ENCODE measurements at places on chromosomes 4 and X.

DNA sequence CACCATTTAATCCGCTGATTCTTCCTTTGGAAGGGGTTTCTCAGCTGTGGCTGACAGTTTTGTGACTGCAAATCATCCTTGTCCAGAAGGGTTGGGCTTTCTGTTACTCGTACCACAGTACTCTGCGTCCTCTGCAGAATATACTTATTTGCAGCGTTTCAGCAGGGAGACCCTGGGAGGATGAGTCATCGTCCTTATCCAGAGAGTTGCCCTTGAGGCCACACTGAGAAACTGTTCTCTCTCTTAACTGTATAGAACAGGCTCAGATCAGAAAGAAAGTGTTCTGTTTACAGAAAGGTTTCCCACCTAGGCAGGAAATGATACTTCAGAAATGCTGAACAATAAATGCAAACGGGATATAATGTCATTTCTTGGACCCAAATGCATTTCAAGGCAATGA is 47.8 kb upstream of the DDX53 start:
- peak; percentile 20 for DNase-seq

DNA sequence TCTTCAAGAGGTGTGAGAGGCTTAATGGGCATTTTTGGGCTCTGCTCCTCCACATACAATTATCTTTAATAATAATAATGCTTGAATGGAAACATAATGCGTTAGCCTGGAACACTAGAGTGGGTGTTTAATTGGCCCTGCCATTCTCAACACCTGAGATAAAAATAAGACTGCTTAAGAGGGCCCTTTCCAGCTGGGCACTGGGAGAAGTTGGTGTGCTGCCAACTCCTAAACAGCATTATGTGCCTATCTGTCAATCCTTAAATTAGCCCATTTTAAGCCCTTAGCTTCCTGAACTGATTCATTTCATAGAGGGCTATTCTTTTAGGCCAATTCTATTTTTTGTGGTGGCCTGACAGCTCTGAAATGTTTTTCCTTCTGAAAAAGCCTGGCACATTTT is 211.1 kb upstream of the ZIC3 start:
- DNase-seq: no peak

- peak; percentile 39 for DNase-seq
Measured at GRCh38 chr4:53854991-53855568, 209.3 kb downstream of the CHIC2 start.

GRCh38 chr4:153939570-153939969 is 150.7 kb upstream of the SFRP2 start:
- DNase-seq: peak; percentile 48

DNA sequence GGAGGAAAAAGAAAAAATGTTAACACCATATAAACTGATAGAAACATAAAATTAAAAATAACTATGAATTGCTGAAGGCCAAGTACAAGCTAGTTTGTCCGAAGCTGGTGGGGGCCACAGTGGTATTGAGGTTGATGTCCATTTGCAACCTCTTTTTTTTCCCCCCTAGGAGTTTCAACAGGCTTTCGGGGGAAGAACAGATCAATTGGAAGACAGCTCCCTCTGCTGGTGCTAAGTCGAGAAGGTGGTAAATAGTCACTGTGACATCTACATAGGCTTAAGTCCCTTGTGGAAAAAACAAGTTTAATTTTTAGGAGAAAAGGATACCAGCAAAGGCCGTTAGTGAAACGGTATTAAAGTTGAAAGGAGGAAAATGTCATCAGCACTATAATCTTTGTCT is 115.7 kb upstream of the ZXDA start:
- DNase-seq: no peak

- DNase-seq: no peak
Measured at GRCh38 chrX:54352677-54353076, 5.2 kb downstream of the WNK3 start.

DNA sequence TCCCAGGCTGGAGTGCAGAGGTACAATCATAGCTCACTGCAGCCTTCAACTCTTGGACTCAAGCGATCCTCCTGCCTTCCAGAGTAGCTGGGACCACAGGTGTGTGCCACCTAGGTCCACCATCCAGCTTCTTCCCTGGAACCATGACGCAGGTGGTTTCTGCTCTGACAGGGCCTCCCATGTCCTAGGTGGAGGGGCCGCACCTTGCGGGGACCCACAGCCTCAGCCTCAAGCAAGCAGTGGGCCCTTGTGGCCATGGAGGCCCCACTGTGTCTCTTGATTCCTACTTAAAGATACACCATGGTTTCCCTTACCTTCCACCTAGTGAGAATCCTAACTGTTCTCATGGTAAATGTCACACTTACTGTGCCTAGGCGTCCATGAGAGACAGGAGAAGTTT is 6.9 kb upstream of the GPR78 start:
- no peak for DNase-seq

DNA sequence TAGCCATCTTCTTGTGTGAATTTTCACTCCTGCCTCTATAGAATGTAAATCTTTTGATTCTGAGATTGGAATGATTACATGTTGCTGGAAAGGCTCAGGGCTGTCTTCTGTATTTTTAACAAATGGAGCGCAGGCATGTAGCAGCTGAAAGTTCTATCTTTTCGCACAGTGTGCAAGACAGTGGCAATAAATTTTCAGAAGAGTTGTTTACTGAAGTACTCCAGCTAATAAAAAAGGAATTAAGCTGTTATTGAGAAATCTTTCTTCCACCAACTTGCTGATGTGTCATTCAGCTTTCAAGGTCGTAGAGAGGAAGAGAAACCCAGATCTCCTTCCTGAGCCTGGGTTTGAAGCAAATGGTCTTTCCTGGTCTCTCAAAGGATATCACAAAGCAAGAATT is 122.0 kb upstream of the PUDP start:
- DNase-seq: peak; percentile 4

GRCh38 chrX:12789976-12790375 is 1.2 kb upstream of the PRPS2 start:
- DNase-seq: no peak

DNA sequence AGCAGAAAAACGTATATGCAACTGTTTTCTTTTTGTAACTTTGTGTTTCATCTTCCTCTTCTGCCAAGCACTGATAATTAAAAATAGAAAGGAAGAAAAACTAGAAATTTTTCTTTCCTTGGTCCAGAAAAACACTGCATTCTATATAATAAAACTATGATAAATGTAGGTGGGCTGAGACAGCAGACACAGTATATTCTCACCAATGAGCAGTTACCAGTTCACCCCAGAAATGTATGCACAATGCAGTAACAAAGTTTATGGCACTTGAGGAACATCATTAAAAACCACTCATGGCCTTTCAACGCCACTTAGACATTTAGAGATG is 79.4 kb downstream of the FAT1 start:
- DNase-seq: no peak

DNA sequence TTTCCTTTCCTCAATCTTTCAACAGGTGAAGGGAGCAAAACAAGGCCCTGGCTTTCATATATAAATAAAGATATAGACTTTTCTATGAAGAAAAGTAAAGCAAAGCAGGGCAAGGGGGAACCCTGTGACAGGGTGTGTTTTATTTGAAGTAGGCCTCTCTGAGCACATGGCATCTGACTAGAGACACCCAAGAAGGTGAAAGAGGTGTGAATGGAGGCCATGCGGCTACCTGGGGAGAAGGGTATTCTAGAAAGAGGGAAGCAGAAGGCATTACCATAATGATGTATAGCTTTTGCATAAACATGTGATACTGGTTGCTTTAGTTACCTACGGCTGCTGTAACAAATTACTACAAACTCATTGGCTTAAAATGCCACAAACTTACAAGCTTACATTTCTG is 75.8 kb downstream of the DHX15 start:
- no peak for DNase-seq

GRCh38 chr4:107586371-107586770 is 133.7 kb downstream of the PAPSS1 start:
- DNase-seq: no peak

- no peak for DNase-seq
Measured at GRCh38 chr4:119695216-119695615, 66.6 kb upstream of the PDE5A start.

GRCh38 chrX:43688586-43688985 is 32.5 kb downstream of the MAOA start:
- DNase-seq: no peak

DNA sequence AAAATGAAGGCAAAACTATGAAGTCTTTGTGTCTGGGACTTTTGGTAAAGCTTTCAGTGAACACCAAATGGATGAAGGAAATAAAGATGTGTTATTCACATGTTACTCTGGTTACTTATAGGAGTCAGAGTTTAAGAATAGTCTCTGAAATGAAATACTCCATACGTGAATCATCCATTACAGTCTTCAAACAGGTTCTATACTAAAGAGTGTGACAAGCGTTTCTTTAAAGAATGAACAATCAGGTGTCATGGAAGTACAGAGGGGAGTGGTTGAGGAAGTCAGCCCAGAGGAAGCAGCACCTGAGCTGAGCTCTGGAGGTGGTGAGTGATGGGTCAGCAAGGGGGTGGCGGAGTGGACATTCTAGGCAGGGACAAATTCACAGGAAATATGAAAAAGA is 41.8 kb upstream of the SORBS2 start:
- DNase-seq: no peak

GRCh38 chrX:38278682-38279081 is 48.6 kb downstream of the RPGR start:
- DNase-seq: no peak

GRCh38 chrX:129697204-129697829 is 41.5 kb upstream of the XPNPEP2 start:
- no peak for DNase-seq

GRCh38 chr4:69360271-69360670 is 80.0 kb downstream of the UGT2B28 start:
- DNase-seq: no peak

DNA sequence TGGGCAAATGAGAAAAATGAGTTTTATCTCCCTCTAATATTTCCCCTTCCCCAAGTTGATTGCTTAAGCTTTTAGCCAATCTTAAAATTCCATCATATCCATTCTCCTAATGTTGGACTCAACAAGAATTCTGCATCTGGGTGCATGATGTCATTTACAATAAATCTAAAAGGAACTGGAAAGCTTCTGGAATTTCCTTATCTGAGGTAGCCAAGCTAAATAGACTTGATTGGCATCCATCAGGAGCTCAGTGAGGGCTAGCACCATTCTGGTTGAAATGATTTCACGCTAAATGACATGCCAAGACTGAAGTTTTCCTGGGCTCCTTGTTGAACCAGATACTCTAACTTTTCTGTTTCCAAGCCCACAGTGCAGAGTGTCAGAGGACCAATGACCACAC is 110.3 kb upstream of the SCML1 start:
- DNase-seq: no peak

DNA sequence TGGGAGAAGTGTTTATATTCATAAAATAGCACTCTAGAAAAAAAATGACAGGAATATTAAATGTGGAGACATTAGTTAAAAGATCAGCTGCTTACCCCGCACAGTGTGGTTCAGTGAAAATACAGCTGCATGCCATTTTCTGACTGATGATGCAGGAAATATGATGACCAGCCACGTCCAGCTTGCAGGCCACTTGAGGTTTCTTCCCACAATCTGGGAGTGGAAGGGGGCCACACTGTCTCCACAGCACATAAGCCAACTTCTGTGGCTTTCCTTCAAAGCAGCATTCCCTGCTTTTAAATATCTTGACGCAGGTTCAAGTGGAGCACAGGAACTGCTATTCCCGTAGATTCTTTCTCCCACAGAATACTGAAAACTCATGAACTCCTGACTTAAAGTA is 173.4 kb upstream of the GALNT7 start:
- peak; percentile 27 for DNase-seq

- DNase-seq: no peak
Measured at GRCh38 chr4:55083735-55084134, 41.7 kb downstream of the KDR start.

DNA sequence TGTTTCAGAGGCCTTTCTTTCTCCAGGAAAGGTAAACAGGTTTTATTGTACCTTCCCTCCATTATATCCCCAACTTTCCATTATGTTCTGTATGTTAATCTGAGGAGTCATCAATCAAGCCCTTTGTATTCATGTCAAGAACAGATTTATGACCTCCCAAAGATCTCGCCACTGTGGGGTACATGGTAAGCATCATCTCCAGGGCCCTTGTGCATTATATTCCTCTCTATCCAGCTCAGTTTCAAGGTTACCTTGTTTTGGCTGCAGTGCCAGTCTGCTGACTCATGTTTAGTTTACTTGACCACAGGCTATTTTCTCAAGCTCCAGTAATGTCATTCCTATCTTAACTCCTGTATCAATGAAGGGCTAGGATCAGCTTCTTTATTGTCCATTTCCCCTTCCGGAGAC is 125.1 kb upstream of the FRMPD4 start:
- peak; percentile 10 for DNase-seq

DNA sequence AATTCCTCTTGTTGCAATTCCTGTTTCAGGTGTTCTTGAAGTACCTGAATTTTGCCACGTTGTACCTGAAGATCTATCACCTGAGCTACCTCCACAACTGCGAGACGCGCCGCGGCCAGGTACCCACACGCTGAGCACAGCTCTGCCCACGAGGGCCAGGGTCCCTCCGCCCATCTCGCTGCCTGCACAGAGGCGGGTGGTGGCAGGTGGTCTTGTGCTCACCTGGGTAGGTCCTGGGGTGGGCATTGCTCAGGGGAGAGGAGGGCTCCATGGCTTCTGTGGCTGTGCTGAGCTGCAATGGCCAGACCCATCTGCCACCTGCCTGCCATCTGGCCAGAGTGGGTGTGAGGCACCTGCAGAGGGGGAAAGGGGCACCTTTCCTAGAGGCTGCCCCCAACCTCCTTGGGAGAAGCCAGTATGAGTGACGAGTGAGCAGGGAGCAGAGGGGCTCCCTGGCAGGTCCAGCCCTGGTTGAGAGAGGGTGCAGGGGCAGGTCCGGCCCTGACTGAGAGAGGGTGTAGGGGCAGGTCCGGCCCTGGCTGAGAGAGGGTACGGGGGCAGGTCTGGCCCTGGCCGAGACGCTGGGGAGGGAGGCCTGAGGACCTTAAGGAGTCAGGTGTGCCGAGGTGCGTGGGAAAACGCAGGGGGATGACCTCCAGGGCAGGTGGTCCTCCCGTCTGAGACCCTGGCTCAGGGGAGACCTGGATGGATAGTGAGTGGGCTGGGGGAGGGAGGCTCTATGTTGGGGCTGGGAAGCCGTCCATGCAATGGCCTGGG is 10.7 kb downstream of the PDE6B start:
- no peak for DNase-seq

- DNase-seq: peak; percentile 34
Measured at GRCh38 chr4:14646831-14647230, 355.4 kb upstream of the CPEB2 start.

DNA sequence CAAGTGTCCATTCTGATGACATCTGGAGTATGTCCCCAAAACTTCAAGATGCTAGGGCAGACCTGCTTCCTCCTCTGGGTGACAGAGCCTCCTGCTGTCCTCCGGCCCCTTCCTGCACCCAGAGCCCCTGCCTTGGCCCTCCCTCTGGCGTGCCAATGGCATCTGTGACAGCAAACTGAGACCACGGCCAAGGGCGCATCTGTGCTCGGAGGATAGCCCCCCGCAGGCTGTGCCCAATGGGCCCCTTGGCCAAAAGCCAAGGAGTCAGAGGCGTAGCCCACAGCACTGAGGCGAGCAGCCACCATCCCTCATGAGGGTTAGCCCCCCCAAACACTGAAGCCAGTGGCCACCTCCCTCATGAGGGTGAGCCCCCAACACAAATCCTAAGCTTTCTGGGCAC is 7.9 kb downstream of the LRPAP1 start:
- DNase-seq: no peak

- no peak for DNase-seq
Measured at GRCh38 chrX:155744534-155744933, 131.8 kb upstream of the TMLHE start.

Measured in fibroblast of skin of scalp (primary cell).